ENCODE measurements at places on chromosomes 11 and 22. TPM values are rescaled to one million over a fixed set of nuclear protein-coding genes. Genes with fewer than 3 reads are reported as not detected.

- no peak overlapping the region for H3K27ac ChIP-seq
- H3K27me3 ChIP-seq = no peaks in the 10 kb centered on the region
- no peak for DNase-seq
- peaks cover 42% of the 10 kb centered on the region for H3K36me3 ChIP-seq
- no peaks in the 10 kb centered on the region for H3K4me1 ChIP-seq
Measured at GRCh38 chr22:40367342-40367741, 3.1 kb upstream of the SGSM3 start.

DNA sequence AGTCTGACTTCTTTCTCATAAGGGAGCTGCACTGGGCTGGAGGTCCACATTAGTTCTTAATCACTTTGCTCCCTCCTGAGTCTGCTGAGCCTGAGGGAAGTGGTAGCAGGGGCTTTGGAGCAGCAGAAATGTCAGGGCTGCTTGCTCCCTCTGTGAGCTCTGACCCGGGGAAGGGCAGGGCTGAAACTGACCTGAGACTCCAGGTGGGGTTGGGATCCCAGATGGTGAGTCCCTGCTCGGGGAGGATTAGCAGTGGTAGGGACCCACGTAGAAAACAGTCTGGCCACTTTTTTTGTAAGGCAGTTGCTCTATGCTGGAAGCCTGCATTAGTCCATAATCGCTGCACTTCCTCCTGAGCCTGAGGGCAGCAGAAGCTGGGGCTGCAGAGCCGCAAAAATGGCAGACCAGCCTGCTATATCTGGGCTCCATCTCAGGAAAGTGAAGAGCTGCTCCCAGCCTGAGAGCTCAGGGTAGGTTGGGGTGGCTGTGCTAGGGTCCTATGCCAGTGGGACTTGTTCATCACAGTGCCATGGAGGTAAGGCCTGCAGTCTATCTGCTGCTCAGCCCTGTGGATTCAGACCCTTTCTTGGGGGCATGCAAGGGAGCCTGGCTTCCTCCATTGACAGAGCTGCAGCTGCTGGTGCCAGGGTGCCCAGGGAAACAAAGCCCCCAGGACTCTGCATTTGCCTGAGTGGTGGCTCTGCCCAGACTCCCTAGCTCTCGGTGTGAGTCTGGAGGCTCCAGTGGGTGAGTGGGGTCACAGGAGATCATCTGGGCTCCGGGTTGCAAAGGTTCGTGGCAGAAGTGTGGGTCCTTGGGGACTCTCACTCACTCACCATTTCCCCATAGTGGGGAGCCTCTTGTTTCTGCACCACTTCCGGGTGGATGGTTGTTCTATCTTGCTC, 854.3 kb downstream of the LUZP2 start:
- no peaks in the 10 kb centered on the region for H3K27me3 ChIP-seq
- no peaks in the 10 kb centered on the region for H3K36me3 ChIP-seq
- H3K4me1 ChIP-seq = no peaks in the 10 kb centered on the region
- H3K4me3 ChIP-seq = no peak overlapping the region

- no peak overlapping the region for H3K4me3 ChIP-seq
- H3K36me3 ChIP-seq = no peaks in the 10 kb centered on the region
- DNase-seq = peak; percentile 89
- peaks cover 45% of the 10 kb centered on the region for H3K27me3 ChIP-seq
- H3K4me1 ChIP-seq = peaks cover 13% of the 10 kb centered on the region
Measured at GRCh38 chr11:69700278-69701140, 3.3 kb downstream of the FGF19 start.

- H3K27me3 ChIP-seq = peaks cover 3% of the 10 kb centered on the region
- DNase-seq = no peak
- H3K4me1 ChIP-seq = no peaks in the 10 kb centered on the region
- no peak overlapping the region for H3K4me3 ChIP-seq
Measured at GRCh38 chr11:133041928-133042882, 490.1 kb downstream of the OPCML start.

Gene GLYAT
- not detected for total RNA-seq

Gene RHOG
- total RNA-seq = 31.4 TPM

Gene OR4A15
- total RNA-seq = not detected

Measured in cardiac muscle cell (in vitro differentiated cells and primary cell).